Ascending aorta (tissue), 2 donors: ENCODE measurements at places on chromosomes 1 and 21.

DNA sequence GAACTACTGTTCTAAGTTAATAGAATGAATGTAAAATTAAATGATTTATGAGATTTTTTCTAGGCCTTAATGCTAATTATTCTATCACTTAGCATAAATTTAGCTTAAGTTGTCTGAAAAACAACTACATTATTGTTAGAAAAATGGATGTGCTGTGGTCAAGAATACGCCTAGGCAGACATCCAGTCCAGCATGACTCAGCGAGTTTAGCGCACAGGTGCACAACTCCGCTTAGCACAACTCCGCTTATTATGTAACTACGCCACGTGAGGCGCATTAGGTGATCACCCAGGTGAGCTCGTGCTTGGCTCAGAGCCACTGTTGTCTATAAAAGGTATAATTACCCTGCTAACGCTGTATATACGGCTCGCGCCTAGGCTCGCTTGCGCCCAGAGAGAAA, 1043.6 kb upstream of the ADGRL4 start:
- DNase-seq: no peak

GRCh38 chr21:46191686-46192575, 7.7 kb upstream of the SPATC1L start:
- DNase-seq: peak; percentile 56

GRCh38 chr1:199682081-199682480, 345.4 kb upstream of the NR5A2 start:
- DNase-seq: no peak

GRCh38 chr1:165823552-165824268, 3.7 kb upstream of the UCK2 start:
- no peak for DNase-seq

DNA sequence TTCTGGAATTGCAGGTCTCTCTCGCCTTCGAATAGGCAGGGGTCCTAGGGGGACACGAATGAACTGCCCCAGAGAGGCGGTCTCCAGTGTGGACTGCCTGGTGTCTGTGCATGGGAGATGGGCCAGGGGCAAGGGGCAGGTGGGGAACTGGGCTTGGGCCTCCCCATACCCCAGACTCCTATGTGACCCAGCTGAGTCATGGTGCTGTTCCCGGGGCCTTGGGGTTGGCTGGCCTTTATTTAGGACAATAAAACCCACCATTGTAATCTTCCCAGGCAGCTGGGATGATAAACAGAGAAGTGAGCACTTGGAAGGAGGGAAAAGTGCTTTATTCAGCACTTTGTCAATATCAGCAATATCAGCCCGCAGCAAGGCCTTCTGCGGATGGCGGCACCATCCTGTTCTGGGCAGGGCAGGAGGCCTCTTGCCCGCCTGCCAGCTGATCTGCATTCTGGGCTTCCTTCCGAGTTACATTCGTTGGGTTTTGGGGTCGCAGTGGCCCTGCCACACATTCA, 209.0 kb upstream of the TMEM51 start:
- DNase-seq: no peak

DNA sequence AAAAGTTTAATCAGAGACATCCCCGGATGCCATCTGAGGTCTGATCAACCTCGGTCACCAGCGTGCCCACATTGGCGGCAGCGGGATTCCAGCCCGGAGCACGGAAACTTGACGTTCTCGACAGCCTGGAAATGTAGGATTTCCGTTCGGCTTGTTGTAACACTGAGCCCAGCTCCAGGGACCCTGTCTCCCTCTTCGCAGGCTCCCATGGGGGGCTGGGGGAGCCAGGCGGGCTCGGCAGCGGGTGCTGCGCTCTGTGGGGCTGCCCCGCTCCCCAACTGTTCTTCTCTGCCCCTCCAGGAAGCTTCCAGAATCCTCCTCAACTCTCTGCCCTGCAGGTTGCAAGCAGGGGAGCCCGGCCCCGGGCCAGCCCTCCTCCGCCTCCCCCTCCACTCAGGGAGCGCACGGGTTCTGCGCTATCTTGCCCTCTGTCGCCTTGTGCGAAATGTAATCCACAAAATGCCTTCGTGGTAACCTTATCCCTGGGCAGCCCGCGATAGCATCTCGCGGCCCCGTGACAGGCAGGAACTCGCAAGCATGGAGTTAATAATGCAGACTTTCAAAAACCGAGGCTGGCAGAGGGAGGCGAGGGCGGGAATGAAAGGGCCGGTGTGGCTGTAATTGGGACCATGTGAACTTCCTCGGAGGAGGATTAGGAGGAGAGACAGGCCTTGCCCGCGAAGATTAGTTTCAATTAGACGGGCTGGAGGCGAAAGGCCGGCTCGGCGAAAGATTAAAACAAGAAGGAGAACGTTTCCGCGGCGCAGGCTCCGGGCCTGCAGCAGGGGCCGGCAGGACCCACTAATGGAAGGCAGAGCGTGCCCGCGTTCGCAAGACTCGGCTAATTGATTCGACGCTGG, 53.9 kb upstream of the TTC34 start:
- DNase-seq: no peak

GRCh38 chr1:180287988-180288705, 58.1 kb downstream of the LHX4 start:
- no peak for DNase-seq

GRCh38 chr1:235952950-235953615, 86.4 kb upstream of the LYST start:
- no peak for DNase-seq

DNA sequence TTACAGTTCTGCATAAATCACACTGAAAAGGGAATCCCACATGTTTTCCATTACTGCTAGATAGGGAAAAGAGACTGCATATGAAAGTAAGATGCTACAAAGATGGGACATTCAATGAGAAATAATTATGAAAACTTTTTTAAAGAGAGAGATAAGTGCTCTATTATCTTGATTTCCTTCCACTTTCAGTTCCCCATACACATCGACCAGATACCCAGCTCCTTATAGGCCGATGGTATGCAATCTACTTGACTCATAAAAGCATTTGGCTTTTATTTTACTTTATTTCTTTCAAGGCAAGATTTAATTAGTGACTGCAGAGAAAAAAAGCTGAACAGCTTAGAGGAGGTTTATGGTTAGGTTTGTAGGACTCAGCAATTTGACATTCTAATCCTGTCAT, 13.1 kb downstream of the BRINP2 start:
- no peak for DNase-seq

GRCh38 chr21:45423968-45424853, 19.2 kb downstream of the COL18A1 start:
- DNase-seq: no peak

DNA sequence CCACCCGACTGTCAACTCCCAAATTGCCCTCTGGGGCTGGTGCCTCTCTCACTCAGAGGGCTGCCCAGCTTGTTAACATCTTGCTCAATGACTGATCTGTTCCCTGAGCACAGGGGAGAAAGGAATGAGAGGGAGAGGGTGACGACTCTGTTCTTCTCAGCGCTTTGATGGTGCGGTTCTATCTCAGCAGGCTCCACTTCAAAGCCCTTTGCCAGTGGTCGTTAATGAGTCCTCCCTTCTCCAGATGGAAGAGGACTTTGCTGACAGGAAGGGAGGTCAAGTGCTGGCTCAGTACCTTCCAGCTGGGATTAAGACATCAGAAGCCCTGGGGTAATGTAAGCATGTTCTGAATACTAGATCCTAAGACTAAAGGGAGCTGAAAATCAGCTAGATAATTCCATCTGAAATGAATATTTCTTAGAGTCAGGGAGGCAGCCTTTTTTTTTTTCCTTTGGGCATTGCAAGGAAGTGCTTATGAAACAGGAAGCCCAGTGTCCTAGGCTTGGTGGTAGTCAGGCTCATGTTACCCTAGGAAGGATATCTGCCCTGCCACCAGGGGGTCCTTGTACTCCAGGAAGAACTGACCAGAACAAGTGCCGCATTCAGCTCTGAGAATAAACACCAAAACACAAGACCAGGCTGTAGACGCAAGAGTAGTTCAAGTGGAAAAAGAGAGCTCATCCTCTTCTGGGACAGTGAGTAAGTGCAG, 4.7 kb downstream of the FMOD start:
- no peak for DNase-seq

GRCh38 chr1:235329139-235329902, 951 bp downstream of the GGPS1 start:
- DNase-seq: peak; percentile 64

- DNase-seq: no peak
Measured at GRCh38 chr1:203181586-203182386, 4.7 kb downstream of the CHI3L1 start.

- DNase-seq: no peak
Measured at GRCh38 chr1:36938819-36939218, 95.5 kb downstream of the GRIK3 start.

- DNase-seq: no peak
Measured at GRCh38 chr1:155018617-155019348, 14.8 kb downstream of the DCST2 start.

- DNase-seq: no peak
Measured at GRCh38 chr1:36816348-36816747, 218.0 kb downstream of the GRIK3 start.

DNA sequence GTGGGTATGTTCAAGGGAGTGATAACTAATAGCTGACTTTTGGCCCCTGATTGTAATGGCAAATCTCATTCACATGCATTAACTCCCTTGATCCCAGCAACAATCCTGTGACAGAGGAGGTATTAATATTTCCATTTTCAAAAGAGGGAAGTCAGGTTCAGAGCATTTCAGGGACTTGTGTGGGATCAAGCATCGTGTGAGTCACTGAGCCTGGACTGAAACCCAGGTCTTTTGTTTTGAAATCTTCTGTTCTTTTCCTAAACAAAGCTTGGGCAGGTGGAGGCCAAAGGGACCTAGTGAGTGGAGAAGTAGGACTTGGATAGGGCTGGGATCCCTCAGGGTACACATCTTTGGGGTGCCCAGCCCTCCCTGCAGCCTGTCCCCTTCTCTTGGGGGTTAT, 37.9 kb downstream of the ETNK2 start:
- DNase-seq: no peak

DNA sequence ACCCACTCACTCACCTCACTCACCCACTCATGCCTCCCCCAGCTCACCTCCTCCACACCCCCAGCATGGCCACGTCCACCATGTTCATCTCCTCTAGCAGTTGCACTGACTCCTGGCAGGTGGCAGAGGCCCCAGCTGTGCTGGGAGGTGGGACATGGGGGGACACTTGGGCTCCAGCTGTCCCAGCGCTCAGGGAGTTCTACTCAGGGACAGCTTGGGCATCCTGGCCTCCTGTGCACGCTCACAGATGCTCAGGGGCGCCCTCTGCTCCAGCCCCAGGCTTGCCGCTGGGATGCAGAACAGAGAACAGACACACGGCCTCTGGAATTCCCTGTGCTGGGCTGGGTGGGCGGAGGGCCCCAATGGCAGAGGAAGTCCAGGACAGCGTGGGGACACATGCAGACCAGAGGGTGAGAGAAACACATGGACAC, 5.2 kb downstream of the KRTAP10-8 start:
- no peak for DNase-seq

GRCh38 chr1:193666485-193667083, 480.2 kb upstream of the B3GALT2 start:
- DNase-seq: no peak

DNA sequence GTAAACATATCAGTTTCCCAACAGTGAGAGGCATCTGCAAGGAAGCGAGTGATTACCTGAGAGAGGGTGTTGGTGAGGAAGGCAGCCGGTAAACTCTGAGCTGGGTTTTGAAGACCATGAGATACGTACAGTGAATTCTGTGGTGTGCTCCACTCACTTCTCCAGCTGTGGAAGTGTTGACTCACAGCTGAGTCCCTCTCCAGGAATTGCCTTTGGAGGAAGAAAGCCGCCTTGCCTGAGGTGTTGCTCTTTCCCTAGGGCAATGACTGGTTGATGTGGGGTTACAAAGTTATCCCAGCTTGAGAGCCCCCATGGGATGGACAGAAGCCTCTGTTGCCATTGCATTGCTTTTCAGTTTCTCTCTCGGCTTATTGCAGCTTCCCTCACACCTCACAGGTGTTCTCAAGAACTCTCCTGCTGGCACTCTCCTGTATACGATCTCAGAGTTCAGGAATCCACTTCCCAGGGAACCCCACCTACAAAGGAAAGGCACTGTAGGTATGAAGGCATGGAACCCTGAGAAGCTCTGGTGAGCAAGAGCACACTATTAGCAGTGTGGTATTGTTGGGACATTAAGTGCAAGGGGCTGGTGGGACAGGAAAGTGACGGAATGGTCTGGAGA, 10.8 kb downstream of the NHLH1 start:
- no peak for DNase-seq

DNA sequence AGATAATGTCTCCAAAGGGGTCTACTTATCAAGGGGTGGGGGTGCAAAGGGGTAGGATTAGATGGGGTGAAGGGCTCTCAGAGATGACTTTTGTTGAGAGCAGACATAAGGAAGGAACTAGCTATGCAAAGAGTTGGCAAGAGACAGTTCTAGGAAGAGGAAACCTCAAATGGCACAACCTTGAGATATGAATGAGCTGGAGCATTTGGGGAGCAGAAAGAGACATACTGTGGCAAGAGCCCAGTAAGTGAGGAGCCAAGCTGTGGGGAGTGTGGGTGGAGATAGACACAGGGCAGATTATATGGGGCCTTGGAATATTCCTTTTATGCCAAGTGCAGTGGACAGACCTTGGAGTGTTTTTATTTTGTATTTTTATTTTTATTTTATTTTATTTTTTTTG, 84.8 kb upstream of the BTG3 start:
- no peak for DNase-seq

DNA sequence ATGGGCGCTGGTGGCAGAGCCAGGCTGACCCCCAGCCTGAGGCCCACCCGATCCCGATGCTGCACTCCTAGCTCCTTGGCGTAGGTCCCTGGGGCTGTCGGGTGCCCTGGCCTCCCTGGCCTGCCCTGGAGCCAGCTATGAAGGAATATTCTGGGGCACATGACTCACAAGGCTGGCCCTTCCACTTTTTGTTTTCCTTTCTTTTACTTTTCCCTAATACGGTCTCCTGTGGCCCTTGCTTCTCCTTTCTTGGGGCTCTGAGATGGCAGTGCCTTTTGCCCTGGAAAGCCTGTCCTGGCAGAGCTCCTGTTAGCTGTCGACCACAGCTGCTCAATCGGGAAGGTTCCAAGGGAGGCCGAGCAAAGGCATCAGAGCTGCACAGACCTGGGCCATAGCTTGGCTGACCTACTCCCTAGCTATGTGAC, 22.1 kb downstream of the ARHGEF10L start:
- peak; percentile 92 for DNase-seq

GRCh38 chr21:38322311-38322950, 65.6 kb downstream of the KCNJ15 start:
- DNase-seq: no peak

GRCh38 chr1:26121854-26122773, 10.5 kb downstream of the PDIK1L start:
- no peak for DNase-seq

- peak; percentile 91 for DNase-seq
Measured at GRCh38 chr1:228669242-228669585, 66.1 kb upstream of the RHOU start.

DNA sequence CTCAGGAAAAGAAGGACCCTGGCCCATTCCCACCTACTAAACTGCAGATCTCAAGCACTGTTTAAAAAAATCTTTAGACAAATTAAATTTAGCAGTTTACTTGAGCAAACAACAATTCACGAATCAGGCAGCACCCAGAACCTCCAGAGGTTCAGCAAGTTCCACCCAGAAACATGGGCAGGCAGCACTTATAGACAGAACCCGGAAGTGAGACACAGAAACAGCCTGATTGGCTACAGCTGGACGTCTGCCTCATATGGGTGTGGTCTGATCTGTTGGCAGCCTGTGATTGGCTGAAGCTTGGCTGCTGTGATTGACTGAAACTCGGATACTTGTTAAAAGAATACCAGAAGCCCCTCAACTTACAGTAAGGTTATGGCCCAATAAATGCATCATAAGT, 34.7 kb upstream of the COL6A2 start:
- DNase-seq: peak; percentile 56

- no peak for DNase-seq
Measured at GRCh38 chr1:112881742-112882127, 74.3 kb downstream of the SLC16A1 start.
